Lower lobe of right lung (tissue), 2 donors: ENCODE measurements at places on chromosomes 5 and 9. TPM values are rescaled to one million over a fixed set of nuclear protein-coding genes. Genes with fewer than 3 reads are reported as not detected.

Gene FGF1
- 0.97 TPM for total RNA-seq

Gene FBLL1
- total RNA-seq: not detected

Gene PCDHGC3
- 82.4 TPM for total RNA-seq

Gene RORB
- total RNA-seq: 3.4 TPM

DNA sequence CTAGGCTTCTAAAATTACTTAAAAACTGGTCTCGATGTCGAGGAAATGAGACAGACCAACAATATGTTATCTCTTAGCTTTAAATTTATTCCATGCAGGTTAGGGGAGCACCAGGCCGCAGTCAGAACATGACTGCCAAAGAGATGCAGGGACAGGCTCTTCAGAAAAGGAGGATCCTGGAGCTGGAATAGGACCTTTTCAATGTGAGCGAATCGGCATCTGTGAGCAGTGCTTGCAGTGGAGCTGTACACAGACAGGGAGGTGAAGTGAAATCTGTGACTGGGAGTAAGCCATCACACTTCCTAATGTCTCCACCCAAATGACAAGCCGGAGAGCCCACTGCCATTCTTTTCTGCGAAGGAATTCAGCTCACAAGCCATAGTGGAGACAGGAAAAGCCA lies 78.2 kb downstream of the EFNA5 start:
- H3K27me3 ChIP-seq: no peaks in the 10 kb centered on the region
- no peak overlapping the region for H3K27ac ChIP-seq
- no peak overlapping the region for H3K4me3 ChIP-seq
- no peaks in the 10 kb centered on the region for H3K4me1 ChIP-seq
- H3K36me3 ChIP-seq: no peaks in the 10 kb centered on the region
- no peak for DNase-seq

DNA sequence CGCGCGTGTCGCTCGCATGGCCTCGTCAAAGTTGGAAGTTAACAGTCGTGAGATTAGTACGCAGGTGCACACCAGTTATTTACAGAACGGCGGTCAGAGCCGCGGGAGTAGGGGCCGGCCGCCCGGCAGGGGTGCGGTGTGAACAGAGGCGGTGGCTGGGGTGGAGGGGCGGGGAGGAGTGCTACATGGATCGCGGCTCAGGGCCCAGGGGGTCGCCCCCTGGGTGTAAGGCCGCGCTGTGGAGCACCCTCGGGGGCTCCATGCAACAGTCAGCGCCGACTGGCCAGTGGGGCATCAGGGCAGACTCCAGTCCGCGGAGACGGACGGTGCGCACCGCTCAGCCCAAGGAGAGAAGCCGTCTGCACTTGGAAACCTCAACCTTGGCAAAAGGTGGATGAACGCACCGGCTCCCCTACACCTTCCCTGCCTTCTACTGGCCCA lies 60.3 kb downstream of the ZNF354C start:
- H3K36me3 ChIP-seq: no peaks in the 10 kb centered on the region
- H3K4me3 ChIP-seq: no peak overlapping the region
- no peaks in the 10 kb centered on the region for H3K27me3 ChIP-seq
- peak; percentile 40 for DNase-seq
- H3K4me1 ChIP-seq: no peaks in the 10 kb centered on the region

DNA sequence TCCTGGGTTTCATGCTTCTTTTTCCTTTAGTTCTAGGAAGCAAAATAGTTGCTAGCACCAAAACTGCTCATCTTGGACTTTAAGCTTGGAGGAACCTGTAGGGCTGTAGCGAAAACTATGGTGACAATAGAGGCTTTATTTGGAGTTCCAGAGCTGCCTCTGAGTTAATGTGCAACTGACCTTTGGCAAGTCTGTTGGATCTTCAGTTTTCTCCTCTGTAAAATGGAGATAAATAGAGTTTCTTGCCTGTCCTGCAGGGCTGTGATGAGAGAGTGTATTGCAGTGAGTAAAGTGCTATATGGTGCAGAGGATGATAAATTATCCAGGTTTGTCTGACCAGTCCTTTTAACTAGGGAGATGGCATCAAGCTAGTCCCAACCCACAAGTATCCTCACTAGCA lies 417.0 kb downstream of the MAN2A1 start:
- no peaks in the 10 kb centered on the region for H3K27me3 ChIP-seq
- no peaks in the 10 kb centered on the region for H3K36me3 ChIP-seq
- no peaks in the 10 kb centered on the region for H3K4me1 ChIP-seq
- no peak overlapping the region for H3K27ac ChIP-seq
- H3K4me3 ChIP-seq: no peak overlapping the region

GRCh38 chr9:122090287-122090883 lies 2.7 kb downstream of the TTLL11 start:
- no peak overlapping the region for H3K27ac ChIP-seq
- H3K4me3 ChIP-seq: no peak overlapping the region
- no peaks in the 10 kb centered on the region for H3K36me3 ChIP-seq

DNA sequence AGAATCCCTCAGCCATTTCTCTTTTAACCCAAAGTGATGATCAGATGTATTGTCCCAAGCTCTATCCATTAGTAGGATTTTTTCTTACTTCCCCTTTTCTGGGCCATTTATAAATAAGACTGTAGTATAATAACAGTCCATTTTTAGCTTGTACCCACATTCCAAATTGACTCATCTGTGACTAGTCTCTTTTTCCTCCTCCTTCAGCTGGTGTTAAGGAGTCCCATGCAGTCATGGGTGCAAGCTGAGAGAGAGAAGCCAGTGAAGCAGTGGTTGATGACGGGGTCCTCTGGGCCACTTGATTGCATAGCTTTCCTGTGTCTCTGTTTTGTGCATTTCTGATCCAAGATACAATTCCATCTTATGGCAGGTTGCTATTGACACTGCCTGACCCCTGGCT lies 476.0 kb upstream of the CD180 start:
- H3K4me1 ChIP-seq: peaks cover 6% of the 10 kb centered on the region
- no peak overlapping the region for H3K4me3 ChIP-seq
- no peak overlapping the region for H3K27ac ChIP-seq
- no peaks in the 10 kb centered on the region for H3K27me3 ChIP-seq
- H3K36me3 ChIP-seq: no peaks in the 10 kb centered on the region

GRCh38 chr5:56172241-56172640 lies 60.9 kb downstream of the ANKRD55 start:
- H3K36me3 ChIP-seq: no peaks in the 10 kb centered on the region
- no peak for DNase-seq
- peaks cover 41% of the 10 kb centered on the region for H3K4me1 ChIP-seq
- H3K27me3 ChIP-seq: no peaks in the 10 kb centered on the region
- no peak overlapping the region for H3K4me3 ChIP-seq

GRCh38 chr5:108379722-108380530 lies 2.0 kb downstream of the FBXL17 start:
- no peak for DNase-seq
- no peaks in the 10 kb centered on the region for H3K36me3 ChIP-seq
- peak overlapping the region; percentile 88 for H3K4me3 ChIP-seq
- H3K4me1 ChIP-seq: peaks cover 26% of the 10 kb centered on the region

DNA sequence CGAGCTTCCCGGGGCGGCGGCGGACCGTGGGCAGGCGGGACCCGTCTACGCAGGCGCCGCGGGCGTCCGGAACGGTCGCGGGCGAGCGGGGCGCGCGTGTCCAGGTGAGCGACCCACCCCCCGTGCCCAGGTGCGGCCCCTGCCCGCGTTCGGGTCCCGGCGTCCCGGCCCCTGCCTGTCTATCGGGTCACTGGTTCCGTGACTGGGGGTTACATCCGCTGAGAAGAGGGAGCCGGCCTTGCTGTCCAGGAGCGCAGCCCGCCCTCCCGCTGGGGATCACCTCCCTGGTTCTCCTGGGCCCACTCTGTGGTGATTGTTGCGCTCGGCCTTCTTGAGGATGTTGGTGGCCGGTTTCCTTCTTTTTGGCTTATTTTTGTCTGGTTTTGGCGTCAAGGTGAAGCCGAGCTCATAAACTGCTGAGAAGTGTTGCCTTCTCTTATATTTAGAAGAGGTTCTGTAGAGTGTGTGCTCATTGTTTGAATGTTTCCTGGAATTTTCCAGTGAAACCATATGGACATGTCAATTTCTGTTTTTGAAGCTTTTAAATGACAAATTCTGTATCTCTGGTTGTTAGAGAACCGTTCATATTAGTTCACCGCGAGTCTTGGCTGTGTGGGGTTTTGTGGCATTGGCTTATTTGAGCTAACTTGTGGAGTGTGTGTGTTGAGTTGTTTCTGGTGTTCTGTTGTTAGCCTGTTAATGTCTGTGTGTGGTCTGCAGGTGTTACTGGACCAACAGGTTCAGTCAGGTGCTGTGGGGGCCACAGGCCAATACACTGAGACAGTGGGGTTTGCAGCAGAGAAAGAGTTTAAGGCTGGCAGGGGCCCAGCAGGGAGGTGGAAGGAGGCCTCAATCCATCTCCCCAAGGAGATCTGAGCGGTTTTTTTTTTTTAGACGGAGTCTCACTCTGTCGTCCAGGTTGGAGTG lies 621 bp downstream of the CEP72 start:
- H3K4me3 ChIP-seq: peak overlapping the region; percentile 92
- peak overlapping the region; percentile 71 for H3K27ac ChIP-seq
- H3K36me3 ChIP-seq: no peaks in the 10 kb centered on the region
- peaks cover 7% of the 10 kb centered on the region for H3K27me3 ChIP-seq
- H3K4me1 ChIP-seq: peaks cover 12% of the 10 kb centered on the region
- no peak for DNase-seq

DNA sequence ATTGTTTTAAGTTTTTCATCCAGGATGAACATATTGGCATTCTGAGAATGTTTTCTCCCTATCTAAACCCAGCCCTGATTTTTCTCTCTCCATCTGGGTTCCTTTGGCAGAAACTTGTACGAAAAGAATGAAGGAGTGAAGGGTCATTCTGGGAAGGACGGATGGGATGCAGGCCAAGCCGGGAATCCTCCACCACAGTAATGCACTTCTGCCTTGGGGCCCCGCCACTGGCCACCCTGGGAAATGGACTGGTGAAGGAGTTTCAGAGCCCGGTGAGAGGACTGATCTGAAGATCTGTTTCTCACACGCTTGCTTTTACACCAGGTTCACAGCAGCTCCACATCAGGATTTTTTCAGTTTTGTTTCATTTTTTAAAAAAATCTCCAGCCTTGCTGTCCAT lies 554.8 kb downstream of the BNC2 start:
- DNase-seq: no peak
- H3K27ac ChIP-seq: no peak overlapping the region
- no peaks in the 10 kb centered on the region for H3K4me1 ChIP-seq
- H3K27me3 ChIP-seq: no peaks in the 10 kb centered on the region

DNA sequence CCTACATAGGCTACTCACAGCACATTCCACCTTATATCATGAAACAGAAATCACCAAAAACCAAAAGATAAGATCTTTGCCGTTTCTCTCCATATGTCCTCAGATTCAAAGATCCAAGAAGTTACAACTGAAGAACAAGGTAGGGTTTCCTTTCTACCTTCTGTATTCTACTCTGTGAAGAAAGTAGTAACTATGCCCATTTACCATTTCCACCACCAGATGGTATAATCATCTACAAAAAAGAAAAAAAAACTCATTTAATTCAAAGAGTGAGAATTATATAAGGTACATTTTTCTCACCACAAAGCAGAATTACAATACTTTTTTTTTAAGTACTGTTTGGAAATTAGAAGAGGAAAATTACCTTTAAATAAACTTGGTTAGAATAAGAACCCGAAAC lies 172.6 kb upstream of the PTGER4 start:
- no peaks in the 10 kb centered on the region for H3K36me3 ChIP-seq
- DNase-seq: no peak
- H3K27me3 ChIP-seq: no peaks in the 10 kb centered on the region
- no peak overlapping the region for H3K4me3 ChIP-seq
- no peaks in the 10 kb centered on the region for H3K4me1 ChIP-seq
- no peak overlapping the region for H3K27ac ChIP-seq

DNA sequence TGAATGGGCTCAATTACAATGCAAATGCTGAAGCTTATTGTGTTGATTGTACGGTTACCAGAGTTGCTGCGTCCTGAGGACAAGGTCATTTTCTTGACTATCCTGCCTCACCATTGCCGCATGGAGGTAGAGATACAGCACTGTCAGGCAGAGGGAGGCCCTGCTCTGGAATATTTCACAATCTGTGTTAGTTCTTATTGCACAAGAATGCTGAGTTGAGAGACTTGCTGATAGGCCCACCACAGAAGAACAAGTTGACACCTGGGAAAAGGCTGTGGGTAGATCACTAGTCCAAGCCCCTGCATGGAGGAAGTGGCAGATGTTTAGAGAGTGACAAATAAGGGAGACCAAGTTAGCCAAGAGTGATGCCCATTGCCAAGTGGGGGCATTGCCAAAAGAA lies 344.5 kb upstream of the ITGA1 start:
- H3K27ac ChIP-seq: no peak overlapping the region
- DNase-seq: no peak
- no peaks in the 10 kb centered on the region for H3K36me3 ChIP-seq
- H3K27me3 ChIP-seq: no peaks in the 10 kb centered on the region
- no peak overlapping the region for H3K4me3 ChIP-seq
- H3K4me1 ChIP-seq: no peaks in the 10 kb centered on the region
